ENCODE measurements at places on chromosomes 13 and 19.
A peak's percentile ranks its signal among the peaks of the same experiment; 100 is the strongest.

GRCh38 chr19:3099347-3100145, 5.4 kb downstream of the GNA11 start:
- peak; percentile 68 for DNase-seq

GRCh38 chr13:36124236-36124822, 6.9 kb downstream of the DCLK1 start:
- DNase-seq: no peak

- no peak for DNase-seq
Measured at GRCh38 chr13:54078271-54078870, 1049.8 kb downstream of the OLFM4 start.

DNA sequence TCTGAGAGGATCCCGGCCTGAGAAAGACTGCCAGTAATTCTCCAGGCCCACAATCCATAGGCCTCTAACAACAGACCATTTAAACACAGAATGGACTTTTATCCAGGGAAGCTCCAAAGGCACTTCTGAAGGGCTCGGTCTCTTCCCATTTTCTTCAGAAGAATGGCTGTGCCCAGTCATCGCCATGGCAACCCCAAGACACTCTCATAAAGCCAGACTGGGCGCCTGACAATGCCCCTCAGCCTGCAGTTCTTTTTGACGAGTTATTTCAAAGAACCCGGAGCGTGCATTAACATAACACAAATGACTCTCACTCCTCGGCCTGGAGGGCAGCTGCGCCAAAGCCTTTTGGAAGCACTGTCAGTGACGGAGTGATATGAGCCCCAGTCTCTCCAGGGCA, 61.0 kb downstream of the RASA3 start:
- no peak for DNase-seq

DNA sequence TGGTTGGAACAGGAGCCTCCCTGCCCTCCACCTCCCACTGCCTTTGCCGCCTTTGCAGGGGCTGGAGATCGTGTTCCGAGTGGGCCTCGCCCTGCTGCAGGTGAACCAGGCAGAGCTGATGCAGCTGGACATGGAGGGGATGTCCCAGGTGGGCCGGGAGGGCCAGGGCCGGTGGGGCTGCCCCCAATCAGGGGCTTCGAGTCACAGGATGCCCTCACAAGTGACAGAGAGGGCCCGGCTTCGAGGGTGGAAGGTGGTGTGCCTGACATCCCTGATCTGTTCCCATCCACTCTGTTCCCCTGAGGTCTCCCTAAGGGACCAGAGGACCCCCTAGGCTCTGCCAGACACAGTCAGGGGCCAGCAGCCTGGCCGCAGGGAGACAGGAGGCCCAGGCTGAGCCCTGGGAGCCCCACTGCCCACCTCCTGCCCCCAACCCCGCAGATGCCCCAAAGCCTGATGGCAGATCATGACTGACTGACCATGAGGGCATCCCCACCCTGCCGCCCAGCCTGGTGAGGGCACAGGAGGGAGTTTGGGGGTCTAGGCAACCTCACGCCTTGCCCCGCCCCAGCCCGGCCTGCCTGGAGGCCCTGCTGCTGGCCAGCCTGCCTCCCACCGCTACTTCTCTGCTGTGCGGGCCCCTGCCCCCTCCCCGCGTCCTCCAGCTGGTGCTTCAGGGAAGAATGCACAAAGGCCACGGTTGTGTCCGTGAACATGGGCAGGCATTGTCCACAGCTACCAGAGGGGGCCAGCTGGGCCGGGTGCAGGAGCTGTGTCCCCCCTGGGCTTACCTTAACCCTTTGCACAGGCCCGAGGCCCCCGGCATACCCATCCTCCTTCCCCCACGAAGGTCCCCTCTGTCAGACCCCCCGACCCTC, 21.8 kb downstream of the EVI5L start:
- DNase-seq: no peak

DNA sequence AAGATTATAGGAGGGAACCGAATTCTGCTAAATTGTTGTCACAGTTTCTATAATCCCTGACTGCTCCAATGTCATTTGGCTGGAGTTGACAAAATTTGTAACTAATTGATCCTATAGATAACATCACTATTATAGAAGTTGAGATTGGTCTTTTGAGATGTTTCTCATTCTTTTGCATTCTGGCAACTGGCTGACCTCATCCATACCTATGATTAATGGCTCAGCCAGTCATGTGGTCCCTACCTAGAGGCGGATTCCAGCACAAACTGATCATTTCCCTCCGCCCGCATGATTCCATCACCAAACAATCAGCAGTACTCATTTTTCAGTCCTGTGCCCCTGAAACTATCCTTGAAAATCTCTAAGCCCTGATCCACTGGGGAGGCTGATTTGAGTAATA, 4.2 kb downstream of the PSG2 start:
- DNase-seq: no peak

DNA sequence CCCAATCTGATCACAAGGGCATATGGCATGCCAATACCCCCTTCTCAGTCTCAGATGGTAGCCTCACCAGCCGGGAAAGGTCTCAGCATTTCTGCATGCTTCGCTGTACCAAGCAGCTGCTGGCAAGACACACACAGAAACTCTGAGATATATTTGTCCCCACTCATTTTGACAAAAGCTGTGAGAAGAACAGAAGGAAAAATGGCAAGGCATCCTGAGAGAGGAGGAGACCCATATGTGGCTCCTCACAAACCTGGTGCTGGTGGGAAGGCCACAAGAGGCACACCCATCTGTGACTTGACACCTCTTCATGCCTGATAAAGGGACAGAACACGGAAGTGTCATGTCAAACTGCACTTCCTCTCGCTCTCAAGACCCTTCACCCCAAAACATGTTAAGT, 36.7 kb upstream of the DOCK9 start:
- DNase-seq: no peak

DNA sequence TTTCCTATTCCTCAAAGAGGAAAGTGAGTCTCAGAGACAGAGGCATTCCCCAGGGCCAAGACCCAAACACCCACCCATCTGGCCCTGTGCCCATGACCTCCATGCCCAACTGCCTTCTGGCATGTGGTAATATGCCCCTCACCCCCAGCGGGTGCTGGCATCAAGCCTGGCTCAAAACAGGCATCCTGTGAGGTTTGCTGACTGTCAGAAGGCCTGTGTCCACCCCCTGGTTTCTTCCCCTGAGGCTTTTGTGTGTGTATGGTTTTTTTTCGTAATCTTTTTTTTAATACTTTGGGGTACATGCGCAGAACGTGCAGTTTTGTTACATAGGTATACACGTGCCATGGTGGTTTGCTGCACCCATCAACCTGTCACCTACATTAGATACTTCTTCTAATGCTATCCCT, 7.6 kb upstream of the KANK2 start:
- DNase-seq: no peak

GRCh38 chr13:59643364-59643841, 520.3 kb downstream of the DIAPH3 start:
- DNase-seq: peak; percentile 44

- no peak for DNase-seq
Measured at GRCh38 chr13:77388944-77389624, 62.2 kb upstream of the MYCBP2 start.

- no peak for DNase-seq
Measured at GRCh38 chr19:6551607-6552450, 21.0 kb downstream of the TNFSF9 start.

DNA sequence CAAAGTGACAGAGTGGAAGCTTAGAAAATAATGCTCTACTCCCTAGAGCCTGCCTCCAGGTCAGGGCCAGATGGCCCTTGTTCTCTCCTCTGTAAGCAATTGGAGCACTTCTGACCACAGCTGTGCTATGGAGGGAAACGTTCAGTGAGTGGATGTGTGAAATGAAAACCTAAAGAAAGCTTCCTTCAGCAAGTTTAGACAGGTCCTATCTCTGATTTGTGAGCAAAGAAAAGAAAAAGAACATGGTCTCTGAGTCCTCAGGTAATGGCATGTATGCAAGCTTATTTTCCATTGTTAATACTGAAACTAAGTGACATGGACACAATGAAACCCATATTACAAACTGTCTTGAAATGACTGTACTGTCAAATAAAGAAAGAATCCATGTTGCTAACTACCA, 1486.8 kb downstream of the EFNB2 start:
- DNase-seq: peak; percentile 18

DNA sequence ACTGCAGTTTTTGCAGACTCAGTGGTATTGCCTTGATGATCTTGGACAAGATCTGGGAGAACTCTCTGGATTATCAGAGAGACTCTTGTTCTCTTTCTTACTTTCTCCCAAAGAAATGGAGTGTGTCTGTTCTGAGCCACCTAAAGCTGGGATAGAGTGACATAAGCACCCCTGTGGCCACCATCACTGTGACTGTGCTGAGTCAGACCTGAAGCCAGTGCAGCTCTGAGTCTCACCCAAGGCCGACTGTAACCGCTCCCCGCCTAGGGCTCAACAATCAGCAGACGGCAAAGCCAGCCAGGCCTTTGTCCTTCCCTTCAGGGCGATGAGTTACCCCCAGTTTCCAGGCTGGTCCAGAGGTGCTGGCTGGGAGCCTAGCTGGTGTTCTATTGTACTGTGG, 795.6 kb downstream of the UQCRFS1 start:
- no peak for DNase-seq

DNA sequence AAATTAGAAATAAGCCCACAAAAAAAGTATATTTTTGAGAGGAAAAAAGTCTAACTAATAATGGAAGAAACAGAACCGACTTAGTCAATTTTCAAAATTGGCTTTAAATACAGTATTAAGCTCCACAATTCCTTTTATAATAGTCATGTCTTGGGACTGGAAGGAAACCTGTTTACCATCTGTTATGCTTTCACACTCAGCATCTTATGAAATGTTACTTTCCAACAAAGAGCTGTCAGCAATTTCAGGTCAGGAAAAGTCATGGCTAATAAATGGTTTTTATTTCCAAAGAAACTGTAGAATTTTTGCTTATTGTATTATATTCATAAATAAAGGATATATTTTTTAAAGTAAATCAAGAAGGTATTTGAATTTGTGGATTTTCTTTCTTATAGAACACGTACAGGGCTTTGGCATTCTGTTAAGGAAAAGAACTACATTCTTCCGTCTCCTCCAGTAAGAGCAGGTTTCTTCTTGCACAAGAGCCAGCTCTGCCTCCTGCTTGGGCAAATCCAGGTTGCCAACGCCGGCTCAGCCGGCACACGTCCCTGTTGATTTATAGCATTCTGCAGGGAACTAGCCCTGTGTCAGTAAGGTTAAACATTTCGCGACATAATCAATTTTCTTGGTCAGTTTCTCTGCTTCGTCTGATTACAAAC, 52.9 kb upstream of the GPR12 start:
- DNase-seq: peak; percentile 21

DNA sequence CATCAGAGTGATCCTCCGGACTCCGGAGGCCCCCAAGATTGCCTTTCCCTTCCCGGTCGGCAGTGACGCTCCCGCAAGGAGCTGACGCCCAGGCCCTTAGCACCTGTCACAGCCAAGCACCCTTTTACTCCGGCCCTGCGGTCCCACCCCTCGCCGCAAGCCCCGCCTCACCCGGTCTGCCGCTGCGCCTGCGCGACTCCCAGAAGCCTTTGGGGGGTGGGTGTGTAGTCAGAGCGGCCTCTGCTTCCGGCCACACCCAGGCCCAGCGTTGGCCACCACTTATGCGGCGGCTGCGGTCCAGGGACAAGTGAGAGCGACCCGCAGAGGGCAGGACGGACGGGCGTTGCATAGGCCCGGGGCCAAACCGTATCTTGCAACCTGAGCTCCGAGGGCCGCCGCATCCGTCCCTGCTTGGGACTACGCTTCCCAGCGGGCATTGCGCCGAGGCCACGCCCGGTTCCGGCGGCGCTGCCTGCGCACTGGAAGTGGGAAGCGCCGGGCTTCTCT, 441 bp upstream of the ZFP28 start:
- peak; percentile 98 for DNase-seq

DNA sequence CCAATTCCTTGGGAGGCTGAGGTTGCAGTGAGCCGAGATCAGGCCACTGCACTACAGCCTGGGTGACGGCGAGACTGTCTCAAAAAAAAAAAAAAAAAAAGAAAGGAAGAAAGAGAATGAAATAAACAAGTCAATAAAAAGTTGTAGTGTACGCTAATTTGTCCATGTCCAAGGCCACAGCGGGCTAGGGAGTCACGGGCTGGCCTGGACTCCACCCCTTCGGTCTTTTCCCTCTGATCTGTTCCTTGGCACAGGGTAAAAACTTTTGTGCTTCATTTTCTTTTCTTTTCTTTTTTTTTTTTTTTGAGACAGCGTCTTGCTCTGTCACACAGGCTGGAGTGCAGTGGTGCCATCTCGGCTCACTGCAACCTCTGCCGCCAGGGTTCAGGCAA, 19.4 kb upstream of the MKNK2 start:
- no peak for DNase-seq

- DNase-seq: no peak
Measured at GRCh38 chr13:77896536-77896935, 22.1 kb downstream of the EDNRB start.

DNA sequence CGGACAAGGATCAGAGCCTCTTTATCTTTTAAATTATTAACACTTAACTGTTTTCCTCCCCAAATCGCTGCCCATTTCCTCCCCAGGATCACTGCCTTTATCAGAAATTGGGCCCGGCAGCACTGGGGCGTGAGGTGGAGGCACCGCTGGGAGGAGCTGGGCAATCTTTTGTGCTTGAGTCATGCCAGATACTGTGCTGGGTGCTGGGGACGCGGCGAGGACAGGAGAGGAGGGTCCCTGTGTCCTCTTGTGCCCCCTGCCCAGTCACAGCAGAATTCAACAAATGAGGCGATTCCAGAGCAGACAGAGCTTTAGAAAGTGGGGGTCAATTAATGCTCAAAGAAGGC, 347.8 kb downstream of the ZNF536 start:
- peak; percentile 30 for DNase-seq

- DNase-seq: no peak
Measured at GRCh38 chr13:23666582-23666981, 96.4 kb downstream of the TNFRSF19 start.

GRCh38 chr13:82698383-82698782, 1183.9 kb downstream of the SLITRK1 start:
- DNase-seq: no peak

- no peak for DNase-seq
Measured at GRCh38 chr13:46334035-46334822, 52.8 kb downstream of the RUBCNL start.

- no peak for DNase-seq
Measured at GRCh38 chr13:82294226-82294625, 1588.0 kb downstream of the SLITRK1 start.

DNA sequence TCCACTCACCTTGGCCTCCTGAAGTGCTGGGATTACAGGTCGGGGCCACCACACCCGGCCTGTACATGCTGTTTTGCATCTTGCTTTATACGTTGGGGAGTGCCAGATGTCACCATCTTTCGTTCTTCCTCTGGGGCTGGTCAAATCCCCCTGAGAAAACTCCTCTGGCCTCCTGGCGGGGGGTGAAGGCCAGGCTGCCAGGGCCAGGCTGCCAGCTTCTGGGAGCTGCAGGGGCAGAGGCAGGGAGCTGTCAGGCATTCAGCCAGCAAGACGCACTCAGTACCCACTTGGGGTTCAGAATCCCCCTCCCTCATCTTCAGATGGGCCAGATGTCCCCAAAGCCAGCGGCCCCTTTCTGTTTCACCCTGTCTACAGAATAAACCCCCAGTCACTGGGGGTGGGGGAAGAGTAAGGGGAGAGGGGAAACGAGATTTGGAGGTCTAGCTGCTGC, 16.1 kb downstream of the ZSWIM9 start:
- DNase-seq: no peak

- no peak for DNase-seq
Measured at GRCh38 chr19:4094761-4095487, 28.2 kb upstream of the ZBTB7A start.

GRCh38 chr19:44076325-44076724, 4.4 kb downstream of the ZNF284 start:
- DNase-seq: no peak

GRCh38 chr13:109769275-109769674, 17.1 kb downstream of the IRS2 start:
- no peak for DNase-seq

- peak; percentile 91 for DNase-seq
Measured at GRCh38 chr19:11191273-11191755, 6.0 kb downstream of the KANK2 start.
